Fibroblast of lung (primary cell): ENCODE measurements at places on chromosomes 6 and 20. TPM values are rescaled to one million over a fixed set of nuclear protein-coding genes. Genes with fewer than 3 reads are reported as not detected.
A peak's percentile ranks its signal among the peaks of the same experiment; 100 is the strongest.

- H3K36me3 ChIP-seq = no peaks in the 10 kb centered on the region
- no peaks in the 10 kb centered on the region for H3K27me3 ChIP-seq
- no peak overlapping the region for H3K4me3 ChIP-seq
- DNase-seq = no peak
These were observed 124.2 kb upstream of the GMDS start for GRCh38 chr6:2369606-2370005.

DNA sequence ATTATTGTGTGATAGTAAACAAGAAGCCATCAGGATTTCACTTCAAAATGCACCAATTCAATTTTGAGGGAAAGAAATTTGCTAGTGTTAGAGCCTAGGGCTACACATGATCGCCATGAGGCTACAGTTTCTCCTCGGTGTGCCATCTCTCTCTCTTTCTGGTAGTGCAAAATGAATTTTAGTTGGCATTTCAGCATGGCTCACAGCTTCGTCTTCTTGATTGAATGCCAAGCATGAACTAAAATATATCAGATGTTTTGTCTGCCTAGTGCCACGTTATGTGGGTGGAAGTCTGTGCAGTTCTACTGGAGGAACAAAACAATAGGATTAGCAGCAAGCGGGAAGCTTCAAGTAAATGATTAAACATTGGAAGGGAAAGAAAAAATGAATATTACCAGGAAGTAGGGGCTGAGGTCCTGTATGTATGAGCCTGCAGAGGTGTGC lies 6.8 kb upstream of the MRAP2 start:
- H3K4me3 ChIP-seq = no peak overlapping the region
- no peak for DNase-seq
- H3K27me3 ChIP-seq = no peaks in the 10 kb centered on the region
- H3K27ac ChIP-seq = no peak overlapping the region
- H3K36me3 ChIP-seq = no peaks in the 10 kb centered on the region

GRCh38 chr6:37531437-37532036 lies 31.8 kb upstream of the CCDC167 start:
- no peaks in the 10 kb centered on the region for H3K36me3 ChIP-seq
- H3K27me3 ChIP-seq = peaks cover 56% of the 10 kb centered on the region
- no peak overlapping the region for H3K4me3 ChIP-seq
- no peak for DNase-seq

DNA sequence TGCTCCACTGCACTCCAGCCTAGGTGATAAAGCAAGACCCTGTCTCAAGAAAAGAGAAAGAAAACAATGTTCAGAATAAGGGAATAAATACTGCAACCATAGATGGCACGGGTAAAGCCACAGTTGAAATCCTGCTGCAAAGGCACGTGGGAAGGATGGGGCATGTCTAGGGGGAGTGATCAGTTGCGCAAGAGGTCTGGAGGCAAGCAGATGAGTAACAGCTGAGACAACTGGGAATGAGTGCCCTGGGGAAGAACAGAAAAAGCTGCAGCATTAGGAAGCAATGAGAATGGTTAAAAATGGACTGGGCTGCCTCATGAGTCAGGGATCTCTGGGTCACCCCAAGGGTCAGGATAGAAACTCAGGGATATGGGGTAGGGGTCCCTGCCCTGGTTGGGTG lies 96.3 kb downstream of the GMPR start:
- DNase-seq = peak; percentile 87
- H3K4me1 ChIP-seq = peaks cover 57% of the 10 kb centered on the region
- H3K36me3 ChIP-seq = no peaks in the 10 kb centered on the region
- H3K27me3 ChIP-seq = no peaks in the 10 kb centered on the region
- H3K4me3 ChIP-seq = no peak overlapping the region

DNA sequence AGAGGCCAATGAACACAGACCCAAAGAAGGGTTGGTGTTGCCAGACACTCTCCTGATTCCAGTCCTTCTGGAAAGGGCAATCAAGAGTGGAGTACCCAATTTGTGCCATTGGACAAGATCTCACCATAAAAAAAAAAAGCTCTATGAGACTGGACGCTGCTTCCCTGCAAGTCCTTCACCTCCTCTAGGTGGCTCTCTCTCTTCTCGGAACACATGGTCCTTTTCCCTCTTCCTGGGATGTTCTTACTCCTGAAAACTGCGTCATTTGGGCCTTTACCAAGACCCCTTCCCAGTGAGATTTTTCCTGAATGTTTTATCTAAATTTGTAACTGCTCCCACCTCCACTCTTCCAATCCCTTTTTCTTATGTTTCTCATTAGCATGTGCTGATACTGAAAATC lies 280.8 kb downstream of the FOXA2 start:
- no peak overlapping the region for H3K27ac ChIP-seq
- DNase-seq = no peak
- H3K4me1 ChIP-seq = no peaks in the 10 kb centered on the region
- H3K36me3 ChIP-seq = no peaks in the 10 kb centered on the region

GRCh38 chr6:121904559-121904958 lies 469.1 kb downstream of the GJA1 start:
- H3K27ac ChIP-seq = no peak overlapping the region
- no peak for DNase-seq
- H3K36me3 ChIP-seq = no peaks in the 10 kb centered on the region

GRCh38 chr6:136059308-136059707 lies 190.8 kb downstream of the MTFR2 start:
- H3K4me1 ChIP-seq = peaks cover 3% of the 10 kb centered on the region
- H3K27me3 ChIP-seq = no peaks in the 10 kb centered on the region

GRCh38 chr6:118712969-118713368 lies 61.6 kb upstream of the CEP85L start:
- peaks cover 8% of the 10 kb centered on the region for H3K4me1 ChIP-seq
- H3K36me3 ChIP-seq = no peaks in the 10 kb centered on the region
- DNase-seq = peak; percentile 12
- no peaks in the 10 kb centered on the region for H3K27me3 ChIP-seq
- H3K4me3 ChIP-seq = no peak overlapping the region
- H3K27ac ChIP-seq = no peak overlapping the region

DNA sequence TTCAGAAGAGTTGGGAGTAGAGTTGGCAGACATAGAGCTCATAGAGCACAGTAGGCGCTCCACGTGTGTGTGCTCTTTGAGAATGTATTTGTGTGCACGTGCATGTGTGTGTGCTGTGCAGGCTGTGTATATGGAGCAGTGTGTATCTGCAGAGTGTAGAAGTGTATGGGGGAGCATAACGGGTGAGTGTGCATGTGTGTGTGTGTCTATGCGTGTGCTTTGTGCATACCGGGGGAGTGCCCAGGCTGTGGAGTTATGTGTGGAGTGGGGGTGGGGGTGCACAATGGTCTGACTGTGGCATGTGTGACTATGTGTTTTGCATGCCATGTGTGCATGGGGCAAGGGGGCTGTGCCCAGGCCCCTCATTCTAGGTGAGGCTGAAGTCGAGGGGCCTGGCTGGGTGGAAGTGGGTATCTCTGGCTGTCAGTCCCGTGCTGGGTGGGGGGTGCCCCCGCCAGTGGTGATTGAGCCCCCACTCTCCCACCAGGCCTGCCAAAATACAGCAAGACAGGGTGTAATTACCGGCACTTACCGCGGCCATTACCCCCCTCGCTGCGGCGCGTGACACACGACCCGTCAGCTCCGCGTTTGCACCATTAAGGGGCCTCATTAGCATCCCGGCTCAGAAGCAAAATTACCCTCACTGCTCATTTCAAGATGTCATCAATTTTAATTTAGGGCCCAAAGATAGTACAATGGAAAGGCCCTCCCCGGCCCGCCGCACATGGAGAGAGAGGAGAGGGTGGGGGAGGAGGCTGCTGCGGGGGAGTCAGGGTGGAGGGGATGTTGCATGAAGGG lies 39.1 kb downstream of the MDFI start:
- no peak for DNase-seq
- H3K36me3 ChIP-seq = no peaks in the 10 kb centered on the region
- no peak overlapping the region for H3K27ac ChIP-seq
- H3K4me1 ChIP-seq = peaks cover 2% of the 10 kb centered on the region
- H3K4me3 ChIP-seq = no peak overlapping the region

DNA sequence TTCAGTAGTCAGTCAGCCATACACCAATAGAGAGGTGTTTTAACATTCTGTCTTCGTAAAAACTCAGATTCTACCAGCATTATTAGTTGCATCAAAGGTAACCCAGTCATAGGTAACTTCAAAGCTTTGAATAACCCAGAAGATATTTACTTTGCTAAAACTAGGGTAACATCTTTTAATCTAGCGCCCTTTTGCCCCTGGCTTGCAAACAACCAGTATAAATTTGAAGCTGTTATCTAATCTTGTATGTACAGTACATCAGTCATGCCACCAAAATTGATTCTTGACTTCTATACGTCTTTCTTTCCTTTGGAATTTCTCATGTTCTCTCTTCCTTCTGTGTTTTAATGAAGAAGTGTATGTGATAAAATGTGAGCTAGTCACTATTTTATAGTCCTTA lies 109.3 kb downstream of the LIN28B start:
- H3K27ac ChIP-seq = no peak overlapping the region
- H3K27me3 ChIP-seq = no peaks in the 10 kb centered on the region
- no peak overlapping the region for H3K4me3 ChIP-seq
- no peak for DNase-seq

DNA sequence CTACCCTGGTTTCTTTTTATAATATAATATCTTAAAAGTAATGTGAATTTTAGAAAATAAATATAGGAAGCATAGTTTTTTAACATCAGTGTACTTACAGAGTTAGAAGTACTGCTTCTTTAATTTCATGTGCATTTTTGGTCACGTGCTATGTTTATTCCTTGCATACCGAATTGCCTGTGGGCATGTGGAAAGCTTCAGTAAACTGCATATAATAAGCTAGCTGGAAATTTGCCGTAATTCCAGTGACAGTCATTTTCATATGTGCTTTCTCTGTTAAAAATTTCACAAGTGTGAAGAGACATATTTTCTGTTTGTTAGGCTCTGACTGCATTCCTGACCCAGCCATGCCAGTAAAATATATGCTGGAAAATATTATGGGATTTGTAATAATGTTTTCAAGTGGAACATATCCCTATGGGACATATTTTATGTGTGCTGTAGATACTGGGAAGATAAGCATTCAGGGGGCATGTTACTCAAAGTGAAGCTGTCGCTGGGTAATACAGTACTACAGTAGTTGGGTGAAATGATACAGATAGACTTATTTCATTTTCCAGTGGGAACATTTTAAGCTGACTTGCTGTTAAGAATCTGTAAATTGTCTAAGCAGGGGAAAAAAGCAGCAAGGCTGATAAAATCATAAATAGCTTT lies 616.7 kb downstream of the FRK start:
- H3K4me1 ChIP-seq = no peaks in the 10 kb centered on the region
- no peaks in the 10 kb centered on the region for H3K36me3 ChIP-seq
- H3K4me3 ChIP-seq = no peak overlapping the region
- H3K27ac ChIP-seq = no peak overlapping the region
- H3K27me3 ChIP-seq = no peaks in the 10 kb centered on the region

DNA sequence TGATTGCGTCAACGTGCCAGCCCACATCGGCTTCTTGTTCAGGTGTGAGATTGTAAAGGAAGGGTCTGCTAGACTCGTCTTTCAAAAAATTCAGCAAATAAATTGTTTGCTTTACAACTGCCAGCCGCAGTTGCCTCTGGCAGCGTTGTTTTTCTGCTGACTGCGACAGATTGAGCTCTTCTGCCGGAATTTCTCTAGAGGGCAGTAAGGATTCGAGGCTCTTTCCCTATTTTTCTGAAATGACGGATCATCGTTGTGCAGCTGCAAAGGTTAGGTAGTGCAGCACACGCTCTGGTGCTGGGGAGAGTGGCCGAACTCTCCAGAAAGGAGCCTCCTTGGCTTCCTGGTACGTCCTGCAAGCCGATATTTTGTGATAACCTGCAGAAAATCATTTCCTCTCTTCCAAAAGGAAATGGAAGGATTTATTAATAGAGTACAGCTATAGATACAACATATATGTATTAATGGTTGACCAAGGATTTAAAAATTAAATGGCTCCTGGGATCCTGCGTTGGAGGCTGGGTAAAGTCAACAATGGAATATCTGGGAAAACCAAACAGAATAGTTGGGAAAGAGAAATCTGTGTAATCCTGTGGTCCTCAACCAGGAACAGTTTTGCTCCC lies 121.9 kb upstream of the ZFP64 start:
- no peaks in the 10 kb centered on the region for H3K4me1 ChIP-seq
- H3K27me3 ChIP-seq = no peaks in the 10 kb centered on the region
- no peak overlapping the region for H3K4me3 ChIP-seq
- no peak overlapping the region for H3K27ac ChIP-seq
- DNase-seq = peak; percentile 66

- H3K36me3 ChIP-seq = peaks cover 4% of the 10 kb centered on the region
- no peak overlapping the region for H3K27ac ChIP-seq
- no peak for DNase-seq
- H3K4me1 ChIP-seq = no peaks in the 10 kb centered on the region
- H3K4me3 ChIP-seq = no peak overlapping the region
These were observed 57.7 kb downstream of the PRPH2 start for GRCh38 chr6:42664718-42665117.

DNA sequence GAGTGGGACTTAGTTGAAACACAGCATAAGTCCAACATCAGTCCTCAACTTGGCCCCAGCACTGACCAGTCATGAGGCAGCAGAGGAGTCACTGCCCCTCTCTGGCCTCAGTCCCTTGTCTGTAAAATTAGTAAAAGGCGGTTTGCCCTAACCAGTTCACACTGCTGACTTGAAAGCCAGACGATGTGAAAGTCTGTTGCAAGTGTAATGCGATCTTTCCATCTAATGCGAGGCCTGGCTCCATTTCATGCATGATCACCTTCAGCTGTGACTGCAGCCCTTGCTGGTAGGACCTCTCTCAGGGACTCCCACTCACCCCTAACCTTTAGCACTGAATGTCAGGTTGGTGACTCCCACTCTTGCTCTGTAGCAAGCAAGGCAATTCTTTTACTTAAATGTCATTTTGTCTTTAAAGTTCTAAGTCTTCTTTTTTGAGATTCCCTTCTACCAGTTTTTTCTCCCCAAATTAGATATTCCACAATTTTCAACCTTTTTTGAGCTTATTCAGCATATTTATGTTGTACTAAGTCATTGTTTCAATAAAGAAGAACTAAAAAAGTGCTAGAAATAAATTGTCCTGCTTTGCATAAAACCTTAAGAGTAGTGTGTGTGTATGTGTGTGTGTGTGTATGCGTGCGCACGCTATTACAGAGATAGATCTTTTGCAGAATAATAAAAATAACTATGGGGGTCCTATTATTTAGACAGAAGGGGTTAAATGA lies 245.5 kb downstream of the PACRG start:
- H3K4me1 ChIP-seq = no peaks in the 10 kb centered on the region
- peak; percentile 30 for DNase-seq
- H3K27ac ChIP-seq = no peak overlapping the region

DNA sequence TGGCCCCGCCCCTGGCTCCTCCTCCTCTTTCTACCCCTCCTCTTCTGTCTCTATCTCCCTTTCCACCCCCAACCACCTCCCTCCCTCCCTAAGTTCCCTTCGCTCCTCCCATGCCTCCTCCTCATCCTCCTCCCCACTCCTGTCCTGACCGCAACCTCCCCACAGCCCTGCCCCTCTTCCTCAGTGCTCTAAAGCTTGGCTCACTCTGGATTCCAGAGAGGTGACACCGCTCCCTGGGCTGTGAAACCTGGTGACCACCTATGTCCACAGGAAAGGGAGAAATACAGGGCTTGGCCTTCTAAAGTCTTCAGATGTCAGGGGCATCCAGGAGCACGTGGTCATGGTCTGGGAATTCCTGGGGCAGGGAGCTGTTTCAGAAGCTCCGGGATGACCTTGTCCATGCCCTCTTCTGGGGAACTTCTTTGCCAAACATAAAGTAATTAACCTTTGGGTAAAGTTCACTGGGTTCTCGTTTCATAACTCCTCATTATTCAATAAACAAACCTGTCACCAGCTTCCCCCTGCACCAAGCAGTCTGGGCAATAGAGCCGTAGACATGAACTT lies 345 bp upstream of the CST5 start:
- no peak for DNase-seq
- no peaks in the 10 kb centered on the region for H3K4me1 ChIP-seq
- no peak overlapping the region for H3K4me3 ChIP-seq

NFYA gene
- total RNA-seq = 10.0 and 14.9 TPM in 2 replicates

GRM1 gene
- under 0.01 and 0.17 TPM in 2 replicates for total RNA-seq

SLC22A16 gene
- under 0.01 TPM in 1 of 2 replicates, not detected in the other for total RNA-seq

CALHM6 gene
- 0.33 and 1.0 TPM in 2 replicates for total RNA-seq

TDRD6 gene
- 0.26 and 0.33 TPM in 2 replicates for total RNA-seq

RIOK1 gene
- 23.9 and 28.7 TPM in 2 replicates for total RNA-seq

CCN5 gene
- total RNA-seq = 21.1 and 31.4 TPM in 2 replicates
